NCI-H1930 (cell line): ENCODE measurements at places on chromosomes 2 and 18.

GRCh38 chr2:176120364-176121189 is 1.9 kb upstream of the HOXD9 start:
- DNase-seq, result no peak

DNA sequence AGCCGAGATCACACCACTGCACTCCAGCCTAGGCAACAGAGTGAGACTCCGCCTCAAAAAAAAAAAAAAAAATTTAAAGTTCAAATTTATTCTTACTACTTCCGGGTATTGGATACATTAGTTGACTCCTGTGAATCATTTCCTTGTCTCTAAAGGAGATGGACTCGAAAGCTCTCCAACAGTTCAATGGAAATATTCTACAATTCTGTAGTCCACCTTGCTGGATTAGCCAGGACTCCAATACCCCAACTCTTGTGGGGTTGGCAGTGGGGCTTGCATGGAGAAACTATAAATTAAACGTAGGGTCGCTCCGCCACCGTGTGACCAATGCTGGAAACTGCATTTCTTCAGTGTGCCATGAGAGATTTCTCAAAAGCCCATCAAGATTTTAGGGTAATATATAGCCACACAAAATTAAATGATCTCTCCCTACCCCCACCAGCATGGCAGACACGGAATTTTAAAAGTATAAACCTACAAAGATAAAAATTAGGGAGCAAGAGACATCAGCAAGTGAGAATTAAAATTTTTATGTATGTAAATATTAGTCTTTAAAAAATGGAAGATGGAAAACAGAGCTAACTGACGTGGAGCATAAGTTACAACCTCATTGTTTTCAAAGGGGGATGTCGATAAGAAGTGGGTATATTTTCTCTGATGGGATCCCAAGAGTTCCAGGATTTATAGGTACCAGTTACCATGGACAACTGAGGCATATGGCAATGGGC is 27.8 kb upstream of the GAREM2 start:
- DNase-seq, result peak; percentile 40

DNA sequence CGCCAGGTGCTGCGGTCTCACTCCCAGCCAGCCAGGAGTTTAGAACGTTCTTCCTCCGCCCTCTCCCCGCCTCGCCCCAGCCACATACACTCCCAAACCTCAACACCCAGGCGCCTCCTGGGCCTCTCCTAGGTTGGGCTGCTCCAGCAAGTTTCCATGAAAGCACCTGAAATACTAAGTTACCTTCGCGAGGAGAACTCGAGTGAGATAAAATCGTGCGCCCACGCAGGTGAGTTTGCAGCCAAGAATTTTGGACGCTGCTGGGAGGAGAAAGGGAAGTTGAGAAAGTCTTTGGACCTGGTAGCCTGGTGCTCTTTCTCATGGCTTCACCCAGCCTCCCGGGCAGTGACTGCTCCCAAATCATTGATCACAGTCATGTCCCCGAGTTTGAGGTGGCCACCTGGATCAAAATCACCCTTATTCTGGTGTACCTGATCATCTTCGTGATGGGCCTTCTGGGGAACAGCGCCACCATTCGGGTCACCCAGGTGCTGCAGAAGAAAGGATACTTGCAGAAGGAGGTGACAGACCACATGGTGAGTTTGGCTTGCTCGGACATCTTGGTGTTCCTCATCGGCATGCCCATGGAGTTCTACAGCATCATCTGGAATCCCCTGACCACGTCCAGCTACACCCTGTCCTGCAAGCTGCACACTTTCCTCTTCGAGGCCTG is at the start of gene GPR39:
Gene GPR39 (plus strand): TSS at position 83 of the 673 bp plus-strand sequence.
- DNase-seq, result no peak

DNA sequence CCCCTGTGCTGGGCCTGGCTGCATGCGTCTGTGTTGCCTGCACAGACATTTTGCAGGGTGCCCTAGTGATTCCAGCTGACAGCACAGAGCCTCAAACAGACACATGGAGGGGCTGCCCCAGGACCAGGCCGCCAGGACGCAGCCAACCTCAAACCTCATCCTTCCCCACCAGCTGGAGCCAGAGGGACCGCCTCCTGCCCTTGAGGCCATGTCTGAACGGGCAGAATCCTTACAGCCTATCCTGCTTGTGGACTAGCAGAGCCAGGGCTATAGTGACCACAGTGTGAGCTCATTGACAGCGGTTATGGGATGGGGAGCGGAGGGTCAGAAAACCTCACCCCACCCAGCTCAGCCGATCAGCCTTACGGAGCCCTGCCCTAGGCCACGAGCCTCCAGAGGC is 22.4 kb downstream of the ODC1 start:
- DNase-seq, result no peak

- no peak for DNase-seq
These were observed 239.4 kb upstream of the HDAC4 start for GRCh38 chr2:239640210-239640609.

GRCh38 chr18:50992351-50992762 is 24.5 kb downstream of the ELAC1 start:
- no peak for DNase-seq

DNA sequence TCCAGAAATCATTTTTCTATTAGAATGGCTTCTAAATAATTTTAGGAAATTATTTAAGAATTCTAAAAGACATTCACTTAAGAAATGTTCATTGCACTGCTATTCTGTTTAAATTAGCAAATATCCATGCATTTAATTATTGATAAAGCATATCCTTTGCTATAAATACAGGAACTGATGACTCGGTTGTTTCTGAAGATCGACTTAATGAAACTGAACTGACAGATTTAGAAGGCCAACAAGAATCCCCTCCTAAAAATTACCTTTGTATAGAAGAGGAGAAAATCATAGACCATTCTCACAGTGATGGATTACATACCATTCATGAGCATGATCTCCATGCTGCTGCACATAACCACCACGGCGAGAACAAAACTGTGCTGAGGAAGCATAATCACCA is 59.4 kb downstream of the SLC39A10 start:
- DNase-seq, result no peak

- DNase-seq, result no peak
These were observed 87.5 kb upstream of the NEDD4L start for GRCh38 chr18:57956491-57956890.

DNA sequence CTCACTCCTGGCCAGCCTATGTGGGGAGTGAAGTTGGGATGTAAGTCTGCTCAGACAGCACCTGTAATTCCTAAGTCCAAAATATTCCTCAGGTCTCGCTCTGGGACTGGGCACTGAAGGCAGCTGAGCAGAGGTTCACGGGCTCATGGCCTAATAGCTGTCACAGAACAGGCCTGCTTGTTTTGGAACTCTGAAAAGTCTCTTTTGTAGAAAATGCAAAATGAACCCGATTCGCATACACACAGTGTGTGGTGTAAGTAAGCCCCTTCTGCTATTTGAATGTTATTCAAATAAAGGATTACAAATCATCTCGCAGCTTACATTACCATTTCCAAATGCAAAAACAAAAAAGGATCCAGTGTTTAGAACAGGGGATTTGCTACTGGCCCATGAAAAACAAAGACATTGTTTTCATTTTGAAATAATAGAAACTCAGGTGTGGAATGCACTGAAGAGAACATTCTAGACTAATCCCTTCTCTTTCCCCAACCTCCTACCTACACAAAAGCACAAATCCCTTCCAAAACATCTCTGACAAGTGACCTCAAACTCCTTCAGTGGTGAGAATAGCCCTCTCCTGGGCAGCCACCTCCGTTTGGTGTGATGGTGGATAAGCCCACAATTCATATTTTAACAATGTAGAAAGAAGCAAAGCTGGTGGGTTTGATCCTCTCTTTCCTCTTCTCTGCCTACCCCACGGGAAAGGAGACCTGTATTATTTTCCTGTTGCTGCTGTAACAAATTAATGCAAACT is 118.3 kb upstream of the NCK2 start:
- DNase-seq, result no peak

GRCh38 chr2:205405194-205405593 is 277.1 kb upstream of the NRP2 start:
- no peak for DNase-seq

- DNase-seq, result no peak
These were observed 131.4 kb downstream of the ZNF236 start for GRCh38 chr18:76953583-76954233.

GRCh38 chr2:100212850-100213249 is 70.5 kb upstream of the AFF3 start:
- no peak for DNase-seq

DNA sequence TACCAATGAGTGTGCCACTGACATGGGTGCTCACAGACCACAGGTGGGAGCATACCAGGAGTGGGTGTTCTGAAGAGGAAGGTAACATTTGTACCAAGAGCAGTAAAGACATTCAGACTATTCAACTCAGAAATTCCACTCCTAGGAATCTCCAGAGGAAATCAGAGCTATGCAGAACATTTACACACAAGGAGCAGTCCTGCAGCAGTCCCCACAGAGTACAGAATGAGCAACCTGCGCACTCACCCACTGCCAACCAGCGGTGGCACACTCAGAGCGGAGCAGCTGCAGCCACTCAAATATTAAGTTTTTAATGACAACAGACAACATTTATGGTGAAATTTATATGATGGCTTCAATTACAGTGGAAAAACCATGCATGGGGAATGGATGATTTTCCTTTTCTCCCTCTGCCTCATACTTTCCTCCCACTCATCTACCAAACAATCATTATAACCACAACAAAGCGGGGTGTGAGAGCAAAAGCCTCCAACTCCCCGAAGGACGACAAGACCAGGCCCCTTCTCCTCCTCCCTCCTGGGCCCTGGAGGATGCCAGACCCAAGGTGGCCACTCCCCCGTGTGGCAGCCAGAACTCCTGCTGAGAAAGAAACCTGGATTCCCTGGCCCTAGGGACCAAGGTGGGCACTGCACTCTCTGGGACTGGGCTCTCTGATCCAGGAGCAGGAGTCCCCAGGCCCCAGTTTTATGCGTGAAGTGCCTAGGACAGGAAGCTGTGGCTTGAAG is 5.4 kb downstream of the HS6ST1 start:
- no peak for DNase-seq

DNA sequence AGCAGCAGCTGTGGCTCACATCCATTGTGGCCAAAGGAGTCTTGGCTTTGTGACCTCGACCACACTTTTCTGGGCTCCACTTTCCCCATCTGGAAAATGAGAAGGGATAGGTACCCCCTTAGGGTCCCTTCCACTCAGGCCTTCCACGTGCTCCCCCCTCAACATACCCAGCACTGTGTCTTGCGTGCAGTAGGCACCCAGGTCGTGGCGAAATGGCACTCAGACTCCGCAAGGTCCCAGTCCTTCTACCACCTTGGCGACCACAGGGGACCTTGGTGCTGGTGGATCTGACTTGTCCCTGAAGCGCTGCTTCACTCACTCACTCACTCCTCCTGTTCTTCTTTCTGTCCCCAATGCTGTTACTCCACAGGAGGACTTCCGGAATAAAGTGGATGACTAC is 19.9 kb upstream of the SCLY start:
- no peak for DNase-seq

GRCh38 chr18:33729556-33729955 is 151.5 kb downstream of the ASXL3 start:
- DNase-seq, result no peak

GRCh38 chr18:37107748-37108522 is 279.0 kb downstream of the KIAA1328 start:
- no peak for DNase-seq

GRCh38 chr18:79582978-79583377 is 96.6 kb upstream of the CTDP1 start:
- DNase-seq, result no peak

DNA sequence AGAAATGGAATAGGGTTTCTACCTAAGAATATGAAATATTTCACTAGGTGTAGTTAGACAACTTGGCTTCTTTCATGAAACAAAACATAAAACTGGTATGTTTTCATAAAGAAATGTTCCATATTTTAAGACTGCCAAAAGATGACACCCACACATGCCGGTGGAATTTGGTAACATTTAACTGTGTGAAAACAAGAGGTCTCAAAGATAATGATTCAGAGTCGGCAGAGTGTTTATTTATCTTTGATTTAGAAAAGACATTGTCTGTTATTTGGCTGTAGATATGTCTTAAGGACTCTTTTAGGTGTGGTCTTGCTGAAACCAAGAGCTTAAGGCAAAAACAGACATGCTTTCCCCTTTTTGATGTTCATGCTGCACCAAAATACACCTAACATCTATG is 63.5 kb upstream of the FN1 start:
- DNase-seq, result no peak

- no peak for DNase-seq
These were observed 493.8 kb upstream of the NRP2 start for GRCh38 chr2:205188239-205189138.

DNA sequence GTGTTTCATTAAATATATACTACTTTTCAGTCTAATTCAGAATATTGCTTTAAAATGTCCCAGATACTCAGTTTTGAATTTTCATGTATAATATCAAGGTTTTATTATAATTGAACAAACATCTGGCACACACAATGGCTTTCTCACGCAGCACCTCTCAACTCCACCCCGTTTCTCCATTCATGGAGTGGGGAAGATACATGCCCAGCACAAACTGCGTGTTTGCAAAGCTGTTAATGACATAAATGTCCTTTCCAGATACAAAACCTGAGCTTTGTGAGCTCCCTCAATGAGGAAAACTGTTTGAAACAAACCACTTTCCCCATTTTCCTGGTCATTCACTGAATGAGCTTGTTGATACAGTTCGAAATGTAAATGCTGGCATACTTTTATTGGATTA is 150.3 kb upstream of the RASGRP3 start:
- DNase-seq, result peak; percentile 94

DNA sequence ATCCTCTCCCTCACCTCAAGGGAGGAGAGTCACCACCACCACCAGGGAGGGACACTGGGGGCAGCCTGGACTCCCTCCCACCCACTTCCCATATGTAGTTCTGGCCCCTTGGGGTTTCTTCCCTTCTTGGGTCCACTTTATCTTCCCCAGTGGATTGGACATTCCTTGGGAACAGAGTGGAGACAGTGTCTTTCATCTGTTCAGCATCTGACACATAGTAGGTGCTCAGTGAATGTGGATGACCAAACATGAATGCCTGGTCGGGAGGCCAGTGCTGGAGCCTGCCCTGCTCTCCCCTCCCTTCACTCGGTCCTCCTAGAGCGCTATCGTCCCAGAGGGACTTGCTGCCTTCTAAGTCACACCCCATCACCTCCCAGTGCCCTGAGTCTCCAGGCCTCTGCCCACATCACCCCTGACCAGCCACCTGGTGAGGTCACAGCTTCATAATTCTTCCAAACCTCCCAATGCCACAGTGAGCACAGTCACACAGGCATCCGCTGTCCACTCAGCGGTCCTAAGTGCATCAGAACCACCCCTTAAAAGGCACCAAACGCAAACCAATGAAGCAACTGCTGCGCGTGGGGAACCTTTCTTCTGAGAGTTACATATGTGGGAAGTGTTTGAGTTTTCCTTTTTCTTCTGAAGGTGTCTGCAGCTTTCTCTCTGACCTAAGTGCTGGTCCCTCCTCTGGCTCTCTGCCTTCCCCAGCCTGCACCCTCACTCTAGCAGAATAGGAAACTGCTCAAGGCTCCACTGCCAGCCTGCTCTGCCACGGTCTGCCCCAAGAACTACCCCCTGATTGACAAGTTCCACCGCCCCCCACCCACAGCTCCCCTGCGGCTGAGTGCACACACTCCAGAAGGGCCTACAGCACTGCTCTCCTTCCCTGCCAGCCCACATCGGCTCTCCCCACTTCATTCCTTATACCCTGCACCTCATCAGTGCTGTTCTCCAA is 7.2 kb upstream of the SFXN5 start:
- DNase-seq, result no peak
